ENCODE measurements at places on chromosomes 11 and 22.

DNA sequence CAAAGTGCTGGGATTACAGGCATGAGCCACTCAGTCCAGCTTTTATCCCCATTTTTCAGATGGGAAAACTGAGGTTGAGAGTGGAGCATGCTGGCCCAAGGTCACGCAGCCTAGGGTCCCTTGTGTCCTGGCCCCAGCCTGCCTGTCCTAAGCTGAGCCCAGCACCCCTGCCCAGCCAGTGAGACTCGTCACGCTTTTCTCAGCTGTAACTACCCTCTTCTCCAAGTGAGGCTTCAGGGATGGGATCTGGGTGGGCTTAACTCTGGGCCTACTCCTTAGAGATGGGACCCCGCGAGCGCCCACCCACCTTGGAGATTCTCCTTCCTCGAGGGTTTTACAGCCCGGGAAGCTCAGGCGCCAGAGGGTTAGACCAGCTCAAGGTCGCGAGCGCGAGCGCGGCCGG lies 390 bp upstream of the TMEM151A start:
- no peak for DNase-seq

DNA sequence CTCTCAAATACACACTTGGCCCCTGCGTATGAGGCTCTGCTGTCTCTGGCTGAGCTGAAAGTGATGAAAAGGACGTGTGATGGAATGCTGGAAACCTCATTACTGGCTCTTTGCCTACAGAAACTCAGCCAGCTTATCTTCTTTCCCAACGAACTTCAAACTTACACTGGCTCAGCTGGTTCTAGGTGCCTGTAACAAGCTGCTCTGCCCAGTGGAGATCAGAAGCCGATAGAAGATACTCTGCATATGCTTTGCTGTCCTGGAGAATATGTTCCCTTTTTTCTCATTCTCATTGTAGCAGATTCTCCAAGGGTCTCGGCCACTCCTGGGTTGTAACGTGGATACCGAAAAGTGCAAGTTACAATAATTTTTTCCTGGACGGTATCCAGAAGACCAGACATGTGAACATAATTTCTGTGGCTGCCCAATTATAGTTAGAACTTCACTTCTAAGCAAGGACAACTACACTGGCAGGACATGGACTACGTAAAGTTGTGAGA lies 405.3 kb upstream of the CCDC90B start:
- DNase-seq: no peak

DNA sequence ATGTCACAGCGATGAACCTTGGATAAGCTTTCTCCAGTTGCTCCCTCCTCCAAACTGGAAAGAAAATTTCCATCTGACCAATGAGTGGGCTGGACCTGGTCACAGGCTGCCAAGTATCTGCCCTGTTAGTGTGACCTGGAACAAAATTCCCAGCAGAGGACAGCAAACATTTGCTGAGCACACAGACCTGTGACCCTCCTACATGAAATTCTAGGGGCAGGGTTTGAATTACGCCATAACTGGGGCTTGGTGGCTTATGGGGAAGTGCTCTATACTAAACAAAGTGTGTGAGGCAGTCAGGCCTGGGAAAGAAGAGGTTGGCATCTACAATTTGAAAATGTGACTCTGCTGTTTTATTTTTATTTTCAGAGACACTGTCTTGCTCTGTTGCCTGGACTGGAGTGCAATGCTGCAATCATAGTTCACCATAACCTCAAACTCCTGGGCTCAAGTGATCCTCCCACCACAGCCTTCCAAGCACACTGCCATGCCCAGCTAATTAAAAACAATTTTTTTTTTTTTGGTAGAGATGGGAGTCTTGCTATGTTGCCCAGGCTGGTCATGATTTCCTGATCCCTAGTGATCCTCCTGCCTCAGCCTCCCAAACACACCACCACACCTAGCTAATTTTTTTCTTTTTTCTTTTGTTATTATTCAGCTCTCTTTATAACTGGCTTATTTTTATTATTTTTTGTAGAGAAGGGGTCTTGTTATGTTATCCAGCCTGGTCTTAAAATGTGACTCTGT lies 13.6 kb upstream of the XBP1 start:
- no peak for DNase-seq

GRCh38 chr11:64457416-64458010 lies 98.6 kb downstream of the RPS6KA4 start:
- no peak for DNase-seq

- DNase-seq: no peak
These were observed 1649.1 kb downstream of the LRRC4C start for GRCh38 chr11:39810358-39810757.

GRCh38 chr22:40040927-40041326 lies 46.2 kb downstream of the FAM83F start:
- no peak for DNase-seq

DNA sequence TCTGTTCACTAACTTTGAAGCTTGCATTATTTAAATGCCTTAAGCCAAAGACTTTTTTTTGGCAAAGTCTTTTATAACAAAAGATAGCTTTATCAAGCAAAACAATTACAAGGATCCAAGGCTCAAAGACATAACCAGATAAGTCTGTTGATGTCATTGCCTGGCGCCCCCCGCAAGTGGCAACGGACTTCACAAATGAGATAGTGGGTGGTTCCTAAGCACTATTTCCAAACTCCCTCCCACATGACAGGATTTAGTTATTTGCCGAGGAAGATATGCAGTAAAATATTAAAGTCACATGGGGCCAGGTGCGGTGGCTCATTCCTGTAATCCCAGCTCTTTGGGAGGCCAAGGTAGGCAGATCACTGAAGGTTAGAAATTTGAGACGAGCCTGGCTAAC lies 194.2 kb upstream of the DDI1 start:
- DNase-seq: no peak

- no peak for DNase-seq
These were observed 291.8 kb downstream of the MIAT start for GRCh38 chr22:26949193-26949592.

- no peak for DNase-seq
These were observed 51.4 kb upstream of the ANO1 start for GRCh38 chr11:70026726-70027125.

DNA sequence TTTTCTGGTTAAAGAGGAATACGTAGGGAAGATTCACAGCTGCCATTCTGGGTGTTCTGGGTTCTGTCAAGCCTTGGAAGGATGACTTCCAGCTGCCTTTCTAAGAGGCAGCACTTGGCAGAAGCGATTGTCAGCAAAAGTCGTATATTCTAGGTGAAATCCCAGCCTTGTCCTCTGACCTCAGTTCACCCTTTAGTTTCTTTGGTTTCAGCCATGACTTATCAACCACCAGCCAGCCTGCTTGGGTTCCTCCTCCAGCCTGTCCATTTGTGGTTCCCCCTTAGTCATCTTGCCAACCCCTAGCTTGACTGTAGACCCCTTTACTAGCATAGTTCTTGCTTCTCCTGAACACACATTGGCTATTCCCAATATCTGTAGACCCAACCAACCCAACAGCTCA lies 102.3 kb upstream of the CD44 start:
- DNase-seq: no peak

DNA sequence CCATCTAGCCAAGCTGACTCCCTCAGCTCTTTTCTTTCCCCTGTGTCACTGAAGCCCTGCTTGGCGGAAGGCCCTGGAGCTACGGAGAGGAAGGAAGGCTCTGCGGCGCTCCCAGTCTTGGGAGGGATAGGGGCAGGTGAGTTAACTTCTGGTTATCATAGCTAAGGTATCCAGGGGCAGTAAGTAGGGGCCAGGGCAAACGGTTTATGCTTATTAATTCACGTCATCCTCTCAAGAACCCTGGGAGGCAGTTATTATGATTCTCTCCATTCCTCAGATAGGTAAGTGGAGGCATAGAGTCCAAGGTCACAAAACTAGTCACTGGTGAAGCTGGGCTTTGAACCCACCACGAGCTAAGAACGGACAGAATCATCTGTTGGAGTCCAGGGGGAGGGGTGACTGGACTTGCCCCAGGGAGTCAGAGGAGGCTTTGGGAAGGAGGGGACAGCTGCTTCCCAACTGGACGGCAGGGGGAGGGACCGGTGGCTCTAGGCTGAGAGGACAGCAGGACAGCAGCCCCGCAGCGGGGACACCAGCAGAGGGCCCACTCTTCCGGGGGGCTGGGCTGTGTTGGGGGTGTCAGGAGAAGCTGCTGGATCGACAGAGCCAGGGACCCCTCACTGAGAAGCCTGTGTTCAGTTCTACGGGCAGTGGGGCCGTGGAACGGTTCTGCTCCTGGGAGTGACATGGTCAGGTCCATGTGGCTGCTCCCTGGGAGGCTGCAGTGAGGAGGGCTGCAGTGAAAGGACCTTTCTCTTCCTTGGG lies 3.5 kb downstream of the BAIAP2L2 start:
- DNase-seq: no peak
